ENCODE measurements at places on chromosomes 6 and 20.

- DNase-seq: no peak
These were observed 109.7 kb upstream of the NAA20 start for GRCh38 chr20:19907326-19908056.

DNA sequence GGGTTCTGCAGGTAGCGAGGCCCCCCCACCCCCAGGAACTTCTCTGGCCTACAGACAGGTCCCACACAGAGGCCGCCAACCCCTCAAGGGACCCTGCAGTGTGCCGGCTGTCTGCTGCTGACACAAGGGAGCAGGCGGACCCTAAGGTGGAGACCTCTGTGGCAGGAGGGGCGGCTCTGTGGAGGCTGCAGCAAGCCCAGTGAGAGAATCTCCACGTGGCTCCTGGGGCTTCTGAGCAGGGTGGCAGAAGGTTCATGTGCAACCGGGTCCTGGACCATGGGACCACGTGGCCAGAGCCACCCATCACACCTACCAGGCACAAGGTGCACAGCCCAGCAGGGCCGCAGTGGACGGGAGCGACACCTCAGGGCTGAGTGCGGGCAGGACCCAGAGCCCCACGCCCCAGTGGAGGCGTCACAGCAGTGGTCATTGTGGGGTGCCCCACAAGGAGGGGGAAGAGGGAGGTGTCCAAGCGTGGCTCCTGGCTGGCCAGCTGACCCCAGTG, 4.3 kb downstream of the ARFRP1 start:
- no peak for DNase-seq

- no peak for DNase-seq
These were observed 107.2 kb upstream of the SIRPA start for GRCh38 chr20:1788044-1788443.

DNA sequence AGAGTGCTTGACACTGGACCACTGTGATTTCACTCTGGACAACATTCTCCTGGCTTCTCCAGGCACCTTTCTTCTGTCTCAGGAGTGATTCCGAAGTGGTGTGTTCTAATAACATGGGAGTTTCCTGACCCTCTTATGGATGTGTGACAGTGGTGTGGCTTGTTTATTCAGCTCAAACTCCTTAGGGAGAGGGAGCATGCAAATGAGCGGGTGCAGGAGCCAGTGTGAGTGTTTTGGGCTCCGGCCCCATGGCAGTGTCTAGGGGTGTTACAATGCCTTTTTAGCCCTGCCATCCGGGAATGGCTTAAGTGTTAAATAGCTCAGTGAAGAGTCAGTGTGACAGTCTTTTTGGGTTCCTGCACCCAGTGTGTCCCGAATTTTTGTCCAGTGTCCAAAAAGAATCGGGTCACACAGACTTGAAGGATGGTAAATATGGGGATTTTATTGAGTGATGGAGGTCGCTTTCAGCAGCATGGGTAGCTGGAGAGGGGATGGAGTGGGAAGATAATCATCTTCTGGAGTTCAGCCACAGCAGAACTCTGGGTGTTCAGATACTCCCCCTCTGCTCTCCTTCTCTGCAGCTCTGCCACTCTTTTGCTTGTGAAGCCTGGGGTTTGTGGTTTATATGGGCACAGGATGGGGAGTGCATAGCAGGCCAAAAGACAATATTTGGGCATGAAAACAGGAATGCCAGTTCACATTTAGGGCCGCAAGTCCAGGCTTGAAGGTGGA, 928.9 kb upstream of the CITED2 start:
- DNase-seq: no peak

DNA sequence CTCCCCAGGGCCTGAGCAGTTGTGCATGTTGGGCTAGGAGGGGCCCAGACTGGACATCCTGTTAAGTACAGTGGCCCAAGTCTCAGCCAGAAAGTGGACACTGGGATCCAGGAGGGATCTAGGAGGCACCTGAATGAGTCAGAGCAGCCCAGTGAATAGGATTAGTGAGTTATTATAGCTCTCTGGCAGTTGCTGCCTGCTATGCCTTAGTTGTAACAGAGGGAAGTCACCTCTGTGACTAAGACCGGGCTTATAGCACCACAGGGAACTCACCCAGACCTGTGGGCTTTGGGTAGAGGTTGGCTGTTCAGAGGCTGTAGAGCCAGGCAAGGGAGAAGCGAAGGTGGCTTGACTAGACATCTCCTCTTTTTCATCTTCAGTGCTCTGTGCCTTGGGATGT, 39.0 kb upstream of the AAR2 start:
- no peak for DNase-seq

- no peak for DNase-seq
These were observed 319.9 kb downstream of the TRDN start for GRCh38 chr6:123316733-123317323.

DNA sequence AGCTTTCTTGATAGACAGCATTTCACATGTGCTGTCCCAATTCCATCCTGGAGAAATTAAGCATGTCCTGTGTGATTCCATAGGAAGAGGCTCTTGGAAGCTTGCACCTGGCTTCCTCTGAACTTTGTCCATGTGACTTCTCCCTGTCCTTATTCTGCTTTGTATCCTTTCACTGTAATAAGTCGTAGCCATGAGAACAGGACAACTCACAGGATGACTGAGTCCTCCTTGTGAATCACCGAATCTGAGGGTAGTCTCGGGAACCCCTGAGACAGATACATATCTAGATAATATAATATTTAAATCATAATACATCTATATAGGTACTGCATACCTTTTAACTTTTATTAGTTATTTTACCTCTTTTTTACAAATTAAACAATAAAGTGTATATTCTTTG, 156.7 kb upstream of the THEMIS start:
- DNase-seq: no peak

- DNase-seq: no peak
These were observed 331.7 kb downstream of the FRK start for GRCh38 chr6:115729036-115729435.

DNA sequence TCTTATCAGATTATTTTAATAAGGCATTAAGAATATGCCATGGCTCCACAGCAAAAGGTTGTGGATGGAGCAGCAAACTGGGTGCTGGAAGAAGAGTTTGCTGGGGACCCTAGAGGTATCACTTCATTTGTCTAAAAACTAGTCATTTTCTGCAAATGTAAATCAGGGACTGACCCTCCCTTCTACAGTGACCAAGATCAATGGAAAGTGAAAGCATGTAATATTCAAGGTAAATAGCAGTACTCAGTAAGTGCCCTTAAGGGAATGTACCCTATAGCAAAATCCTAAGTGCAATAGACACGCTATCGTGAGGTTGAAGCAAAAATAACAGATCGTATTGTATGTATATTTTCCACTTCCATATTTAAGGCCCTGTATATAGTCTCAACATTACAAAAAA, 38.7 kb downstream of the TRDN start:
- DNase-seq: no peak

DNA sequence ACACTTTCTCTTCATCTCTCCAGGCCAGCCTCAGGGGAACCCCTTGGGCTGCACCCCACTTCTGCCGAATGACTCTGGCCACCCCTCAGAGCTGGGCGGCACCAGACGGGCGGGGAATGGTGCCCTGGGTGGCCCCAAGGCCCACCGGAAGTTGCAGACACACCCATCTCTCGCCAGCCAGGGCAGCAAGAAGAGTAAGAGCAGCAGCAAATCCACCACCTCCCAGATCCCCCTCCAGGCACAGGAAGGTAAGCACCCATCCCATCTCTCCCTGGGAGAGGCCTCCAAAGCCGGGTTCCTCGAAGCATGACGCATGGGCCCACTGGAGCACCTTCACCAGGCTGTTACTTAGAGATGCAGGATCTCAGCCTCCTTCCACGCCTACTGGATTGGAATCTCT, 11.3 kb downstream of the MDFI start:
- DNase-seq: no peak

GRCh38 chr6:152206072-152206818, 398.8 kb downstream of the ESR1 start:
- no peak for DNase-seq

- no peak for DNase-seq
These were observed 18.7 kb downstream of the GATA5 start for GRCh38 chr20:62457098-62457497.

GRCh38 chr6:156825475-156825874, 48.3 kb downstream of the ARID1B start:
- no peak for DNase-seq

Data from cortex of kidney (tissue), 1 donor.